A549 (cell line): ENCODE measurements at places on chromosomes 1 and 21. TPM values are rescaled to one million over a fixed set of nuclear protein-coding genes. Genes with fewer than 3 reads are reported as not detected.

DNA sequence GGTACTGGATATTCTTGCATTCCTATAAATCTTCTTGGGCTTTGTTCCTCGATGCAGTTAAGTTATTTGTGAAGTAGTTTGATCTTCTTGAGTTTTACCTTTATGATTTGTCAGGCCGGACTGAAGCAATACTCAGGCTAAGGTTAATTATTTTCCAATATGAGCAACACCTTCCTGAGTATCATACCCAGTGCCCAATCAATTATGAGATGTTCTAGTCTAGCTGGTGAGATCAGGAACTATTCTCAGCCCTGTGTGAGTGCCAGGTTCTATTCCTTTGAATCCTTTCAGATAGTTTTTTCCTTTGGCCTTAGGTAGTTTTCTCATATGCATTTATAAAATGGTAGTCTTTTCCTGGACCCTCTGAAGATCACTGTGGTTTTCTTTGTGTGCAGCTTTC lies 92.5 kb downstream of the SCMH1 start:
- DNase-seq = no peak

DNA sequence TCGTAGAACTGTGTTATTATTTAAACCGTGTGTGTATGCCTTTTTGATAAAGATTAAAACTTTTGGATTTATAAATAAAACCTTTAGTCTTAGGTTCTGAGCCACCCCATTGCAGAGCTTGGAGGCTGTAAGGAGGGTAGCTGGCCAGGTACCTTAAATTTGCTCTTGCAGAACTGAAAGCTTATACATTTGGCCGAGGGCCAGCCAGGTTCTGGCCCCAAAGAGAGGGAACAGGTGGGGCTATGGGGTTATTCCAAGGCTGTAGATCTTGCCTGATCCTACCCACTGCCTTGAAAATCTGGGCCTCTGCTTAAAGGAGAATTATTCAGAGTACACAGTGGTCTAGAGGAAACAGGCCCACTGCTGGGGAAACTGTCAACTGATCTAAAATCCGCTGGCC lies 59.6 kb downstream of the CAMK2N1 start:
- DNase-seq = no peak

DNA sequence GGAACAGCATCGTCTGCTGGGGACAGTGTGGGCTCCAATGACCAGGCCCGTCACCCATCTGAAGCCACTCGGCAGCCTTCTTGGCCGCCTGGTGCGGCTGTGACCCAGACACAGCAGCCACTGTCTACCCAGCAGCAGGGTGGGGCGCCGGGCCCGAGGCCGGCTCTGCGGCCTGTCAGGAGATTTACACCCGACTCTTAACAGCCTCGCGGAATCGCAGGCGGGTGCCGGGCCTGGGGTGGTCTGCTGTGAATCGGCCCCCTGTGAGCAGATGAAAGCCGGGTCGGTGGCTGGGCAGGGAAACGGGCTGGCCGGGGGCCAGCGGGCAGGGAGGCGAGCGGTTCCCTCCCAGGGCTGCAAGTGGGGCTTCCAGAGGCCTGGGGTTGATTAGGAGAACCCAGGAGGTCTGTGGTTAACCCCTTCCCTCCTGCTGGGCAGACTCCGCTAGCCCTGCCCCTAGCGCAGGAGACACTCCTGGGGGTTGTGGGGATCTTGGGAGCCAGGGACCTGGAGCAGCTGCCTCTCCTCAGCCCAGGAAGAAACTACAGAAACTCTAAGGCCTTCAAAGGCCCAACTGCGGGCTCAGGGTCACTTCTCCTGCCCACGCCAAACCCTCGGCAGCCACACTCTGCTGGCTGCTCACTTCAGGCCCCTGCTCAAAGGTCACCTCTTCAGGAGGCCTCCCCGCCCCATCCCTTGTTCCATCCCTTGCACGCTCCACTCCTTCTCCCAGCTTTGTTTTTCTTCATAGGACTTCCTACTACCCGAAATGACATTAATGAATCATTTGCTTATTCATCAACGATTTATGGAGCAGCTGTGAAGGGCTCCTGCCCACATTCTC lies 15.6 kb downstream of the RUNX3 start:
- no peak for DNase-seq

- DNase-seq = peak; percentile 84
Observed at GRCh38 chr1:23528250-23528978, 2.6 kb downstream of the E2F2 start.

DNA sequence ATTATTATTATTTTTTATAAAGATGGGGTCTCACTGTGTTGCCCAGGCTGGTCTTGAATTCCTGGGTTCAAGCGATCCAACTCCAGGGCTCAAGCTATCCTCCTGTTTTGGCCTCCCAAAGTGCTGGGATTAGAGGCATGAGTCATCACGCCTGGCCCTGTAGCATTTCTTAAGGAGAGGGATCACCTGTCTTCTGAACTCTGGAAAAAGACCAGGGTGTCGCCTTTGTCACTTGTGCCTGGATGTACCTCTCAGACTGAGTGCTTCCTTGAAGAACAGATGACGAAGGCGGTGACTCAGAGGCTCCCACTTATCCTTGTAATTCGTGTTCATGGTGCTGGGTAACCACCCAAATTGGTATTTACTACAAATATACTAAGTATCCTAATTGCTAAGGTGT lies 2.4 kb upstream of the CGN start:
- DNase-seq = no peak

GRCh38 chr1:67724928-67725560 lies 40.0 kb downstream of the GADD45A start:
- DNase-seq = peak; percentile 51

The FAM72B gene
- 12.5 to 13.3 TPM (median 12.5 TPM) in 3 replicates for polyA plus RNA-seq

GRCh38 chr1:31183126-31183525 lies 56.6 kb downstream of the NKAIN1 start:
- DNase-seq = no peak

GRCh38 chr1:183277821-183278738 lies 92.0 kb downstream of the LAMC2 start:
- no peak for DNase-seq

- DNase-seq = no peak
Observed at GRCh38 chr1:203934027-203934426, 72.6 kb downstream of the SNRPE start.

GRCh38 chr1:243525085-243525487 lies 269.2 kb downstream of the SDCCAG8 start:
- peak; percentile 31 for DNase-seq
